ENCODE measurements at places on chromosomes 11 and 22.

GRCh38 chr11:131504199-131504949 is 134.0 kb downstream of the NTM start:
- no peak for DNase-seq

GRCh38 chr11:1157645-1158591 is at the start of gene MUC5AC:
MUC5AC (plus strand) TSS chr11:1157953; CDS start chr11:1158000, 47 bp downstream.
- DNase-seq, result no peak

GRCh38 chr22:43080616-43081015 is 8.6 kb downstream of the TTLL1 start:
- DNase-seq, result no peak

DNA sequence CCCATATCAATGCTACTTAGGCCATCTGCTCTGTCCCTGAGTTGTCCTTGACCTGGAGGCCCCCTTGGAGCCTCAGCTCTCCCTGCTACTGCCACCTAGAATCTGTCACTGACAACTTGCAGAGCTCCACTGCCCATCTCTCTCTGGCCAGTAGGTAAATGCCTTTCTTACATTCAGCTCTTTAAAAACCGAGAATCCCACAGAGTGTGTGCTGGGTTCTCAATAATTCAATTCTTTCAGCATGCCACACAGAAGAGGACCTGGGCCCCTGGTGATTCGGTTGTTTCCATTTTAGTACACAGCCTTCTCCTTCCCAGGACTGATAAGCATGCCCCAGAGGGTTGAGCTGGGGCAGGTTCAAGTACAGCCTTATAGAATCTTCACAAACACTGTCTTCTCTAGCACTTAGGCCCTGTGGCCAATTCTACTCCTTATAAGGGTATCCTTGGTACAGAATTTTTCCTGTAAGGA is 22.0 kb upstream of the IPO7 start:
- no peak for DNase-seq

- DNase-seq, result no peak
These were observed 2.4 kb downstream of the JAM3 start for GRCh38 chr11:134071306-134071705.
